Activated T-helper 2 cell treated with anti-CD3 and anti-CD28 coated beads, Interferon-gamma antibody, Interleukin-2, Interleukin-4, amounts not matched to agents 10 μg/mL and 5 μg/mL and 100 μg/mL, durations not matched to agents 14 hours and 24 hours and 36 hours (primary cell): ENCODE measurements at places on chromosomes 6 and 20.

DNA sequence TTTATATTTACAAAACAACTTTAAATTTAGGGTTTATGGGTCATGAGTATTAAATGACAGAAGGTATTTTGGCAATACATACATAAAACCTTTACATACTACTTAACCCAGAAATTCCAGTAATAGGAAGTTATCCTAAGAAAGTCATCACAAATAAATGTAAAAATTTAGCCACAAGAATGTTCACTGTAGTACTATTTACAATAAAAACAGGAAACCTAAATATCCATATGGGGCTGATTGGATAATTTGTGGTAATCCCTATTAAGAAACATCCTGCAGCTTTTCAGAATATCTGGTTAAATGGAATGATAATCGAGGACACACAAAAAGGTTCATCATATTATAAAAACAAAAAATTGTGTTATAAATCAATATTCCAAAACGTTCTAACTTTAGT, 44.4 kb downstream of the TRAM2 start:
- no peak for DNase-seq

GRCh38 chr6:145055567-145055966, 679.8 kb downstream of the EPM2A start:
- no peak for DNase-seq

DNA sequence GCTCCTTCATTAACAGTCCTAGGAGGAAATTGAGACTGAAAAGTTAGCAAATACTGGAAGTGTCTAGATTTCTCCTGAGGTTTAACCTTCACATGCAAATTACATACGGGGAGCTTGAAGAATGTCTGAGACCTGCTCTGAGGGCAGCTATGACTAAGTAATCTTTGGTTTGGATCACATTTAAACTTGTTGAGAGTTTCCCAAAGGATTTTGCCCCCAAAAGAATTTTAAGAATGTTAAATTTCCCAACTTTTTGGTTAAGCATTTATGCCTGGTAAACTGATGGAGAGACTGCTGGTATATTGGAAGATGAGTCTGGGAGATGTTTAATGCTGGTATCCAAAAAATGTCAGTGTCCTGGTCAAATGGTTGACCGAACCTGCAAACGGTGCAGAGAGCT, 97.0 kb downstream of the RREB1 start:
- no peak for DNase-seq

GRCh38 chr20:31547720-31548298, 33.6 kb downstream of the HM13 start:
- DNase-seq, result no peak
